ENCODE measurements at places on chromosomes 11 and 22.

DNA sequence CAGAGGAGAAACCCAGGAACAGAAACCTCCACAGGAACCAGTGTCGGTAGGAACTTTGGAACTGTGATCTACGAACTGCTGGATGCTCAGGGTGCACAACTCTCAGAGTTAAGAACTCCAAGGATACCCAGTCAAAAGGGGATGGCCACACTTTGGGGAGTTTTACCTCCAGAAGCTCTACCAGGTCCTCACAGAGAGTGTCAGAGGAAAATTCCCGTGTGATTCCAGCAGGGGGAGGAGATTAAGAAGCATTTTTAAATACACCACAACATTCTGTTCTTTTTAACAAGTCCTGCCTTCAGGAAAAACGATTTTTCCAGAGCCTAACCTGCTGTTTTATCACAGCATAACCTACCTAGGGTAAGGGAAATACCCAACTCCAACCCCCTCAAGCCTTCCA, 104.0 kb downstream of the SOX6 start:
- H3K27me3 ChIP-seq, result no peaks in the 10 kb centered on the region
- H3K4me3 ChIP-seq, result no peak overlapping the region
- DNase-seq, result peak; percentile 6
- no peaks in the 10 kb centered on the region for H3K4me1 ChIP-seq
- H3K27ac ChIP-seq, result no peak overlapping the region
- no peaks in the 10 kb centered on the region for H3K36me3 ChIP-seq

GRCh38 chr11:102192349-102193066, 82.3 kb downstream of the YAP1 start:
- DNase-seq, result peak; percentile 11
- no peaks in the 10 kb centered on the region for H3K36me3 ChIP-seq
- no peaks in the 10 kb centered on the region for H3K27me3 ChIP-seq
- H3K27ac ChIP-seq, result peak overlapping the region; percentile 88
- no peak overlapping the region for H3K4me3 ChIP-seq

DNA sequence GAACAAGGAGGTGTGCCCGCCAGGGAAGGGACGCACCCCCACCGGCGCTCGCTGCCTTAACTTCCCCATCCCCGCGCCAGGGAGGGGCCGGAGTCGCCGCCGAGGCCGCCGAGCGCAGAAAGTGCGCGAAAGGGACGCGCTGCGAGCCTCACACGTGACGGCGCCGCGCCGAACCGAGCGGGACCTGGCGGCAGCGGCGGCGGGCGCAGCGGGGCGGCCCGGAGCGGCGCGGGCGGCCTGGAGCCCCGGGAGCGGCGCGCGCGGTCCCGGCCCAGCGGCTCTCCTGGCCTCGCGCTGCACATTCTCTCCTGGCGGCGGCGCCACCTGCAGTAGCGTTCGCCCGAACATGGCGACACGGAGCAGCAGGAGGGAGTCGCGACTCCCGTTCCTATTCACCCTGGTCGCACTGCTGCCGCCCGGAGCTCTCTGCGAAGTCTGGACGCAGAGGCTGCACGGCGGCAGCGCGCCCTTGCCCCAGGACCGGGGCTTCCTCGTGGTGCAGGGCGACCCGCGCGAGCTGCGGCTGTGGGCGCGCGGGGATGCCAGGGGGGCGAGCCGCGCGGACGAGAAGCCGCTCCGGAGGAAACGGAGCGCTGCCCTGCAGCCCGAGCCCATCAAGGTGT, at the start of gene SORL1:
Gene SORL1 (plus strand): TSS at position 329 of the 623 bp plus-strand sequence. CDS start 18 bp downstream, at position 347.
- no peak within 1 kb of the TSS for H3K27ac ChIP-seq
- no peaks in the 10 kb centered on the region for H3K27me3 ChIP-seq
- peak; percentile 89 for DNase-seq
- H3K4me1 ChIP-seq, result peaks cover 4% of the 10 kb centered on the region

DNA sequence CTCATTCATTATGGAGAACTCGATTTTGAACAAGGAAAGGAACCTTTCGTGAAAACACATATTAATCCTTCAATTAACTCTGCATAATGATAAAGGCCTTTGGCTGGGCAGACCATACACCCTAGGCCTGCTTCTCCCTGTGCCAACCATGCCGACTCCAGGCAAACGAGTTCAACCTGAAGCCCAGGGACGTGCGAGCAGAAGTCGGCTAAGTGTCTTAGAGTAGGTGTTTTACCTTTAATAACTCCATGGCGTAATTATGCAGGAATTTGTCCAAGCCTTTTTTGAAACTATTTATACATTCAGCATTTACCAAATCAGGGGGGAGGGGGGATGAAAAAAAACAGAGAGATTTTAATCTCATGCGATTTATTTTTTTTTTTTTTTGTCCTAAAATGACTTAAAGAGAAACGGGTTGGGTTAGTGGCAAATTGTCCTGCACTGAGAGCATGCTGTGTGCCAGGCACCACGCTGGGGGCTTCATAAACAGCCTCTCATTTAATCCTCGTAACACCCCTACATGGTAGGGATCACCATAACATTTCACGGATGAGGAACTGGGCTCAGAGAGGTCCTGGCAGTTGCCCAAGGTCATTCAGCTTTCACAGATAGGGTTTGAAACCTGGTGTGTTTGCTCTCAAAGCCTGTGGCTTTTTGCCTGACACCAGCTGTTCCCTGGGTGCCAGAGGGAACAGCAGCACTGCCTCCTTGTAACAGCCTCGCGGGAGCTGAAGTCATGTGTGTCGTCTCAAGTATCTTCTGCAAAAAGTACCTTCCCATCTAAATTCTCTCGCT, 423.9 kb downstream of the MN1 start:
- DNase-seq, result no peak
- no peaks in the 10 kb centered on the region for H3K36me3 ChIP-seq
- H3K27ac ChIP-seq, result no peak overlapping the region
- no peak overlapping the region for H3K4me3 ChIP-seq
- no peaks in the 10 kb centered on the region for H3K4me1 ChIP-seq
- no peaks in the 10 kb centered on the region for H3K27me3 ChIP-seq

DNA sequence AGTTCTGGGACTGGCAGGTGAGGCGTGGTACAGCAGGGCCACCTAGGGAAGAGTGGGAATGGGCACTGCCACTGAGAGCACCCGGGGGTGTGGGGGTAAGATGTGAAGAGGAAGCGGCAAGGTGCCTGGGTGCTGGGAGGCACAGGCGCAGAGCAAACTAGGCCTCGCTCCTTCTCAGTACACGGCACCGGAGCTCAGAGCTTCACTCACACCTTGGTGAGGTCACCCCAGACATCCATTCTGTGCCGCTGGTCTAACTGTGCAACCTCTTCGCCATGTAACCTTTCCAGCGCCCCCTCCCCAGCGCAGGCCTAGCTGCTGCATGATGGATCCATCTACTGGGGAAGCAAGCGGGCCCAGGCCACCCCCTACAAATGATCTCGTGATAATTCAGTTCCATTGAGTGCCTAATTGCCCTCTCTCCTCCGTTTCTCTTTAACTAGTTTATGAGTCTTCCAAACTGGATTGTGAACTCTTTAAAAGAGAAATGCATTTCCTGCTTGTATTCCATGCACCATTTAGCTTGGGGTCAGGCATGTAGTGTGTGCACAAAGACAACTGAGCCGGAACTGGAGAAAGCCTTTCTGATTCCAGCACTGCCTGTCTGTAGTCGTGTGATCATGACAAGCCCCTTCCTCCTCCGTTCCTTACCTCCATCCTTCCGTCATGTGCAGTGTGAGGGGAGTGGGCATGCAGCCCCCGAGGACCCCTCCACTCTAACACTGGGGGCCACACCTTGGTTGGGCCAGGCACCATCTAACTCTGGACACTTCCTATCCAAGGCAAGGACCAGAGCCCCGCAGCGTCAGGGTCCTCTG, 1475.2 kb downstream of the TBC1D22A start:
- H3K27me3 ChIP-seq, result no peaks in the 10 kb centered on the region
- H3K27ac ChIP-seq, result no peak overlapping the region
- no peak for DNase-seq
- no peak overlapping the region for H3K4me3 ChIP-seq
- H3K36me3 ChIP-seq, result no peaks in the 10 kb centered on the region

DNA sequence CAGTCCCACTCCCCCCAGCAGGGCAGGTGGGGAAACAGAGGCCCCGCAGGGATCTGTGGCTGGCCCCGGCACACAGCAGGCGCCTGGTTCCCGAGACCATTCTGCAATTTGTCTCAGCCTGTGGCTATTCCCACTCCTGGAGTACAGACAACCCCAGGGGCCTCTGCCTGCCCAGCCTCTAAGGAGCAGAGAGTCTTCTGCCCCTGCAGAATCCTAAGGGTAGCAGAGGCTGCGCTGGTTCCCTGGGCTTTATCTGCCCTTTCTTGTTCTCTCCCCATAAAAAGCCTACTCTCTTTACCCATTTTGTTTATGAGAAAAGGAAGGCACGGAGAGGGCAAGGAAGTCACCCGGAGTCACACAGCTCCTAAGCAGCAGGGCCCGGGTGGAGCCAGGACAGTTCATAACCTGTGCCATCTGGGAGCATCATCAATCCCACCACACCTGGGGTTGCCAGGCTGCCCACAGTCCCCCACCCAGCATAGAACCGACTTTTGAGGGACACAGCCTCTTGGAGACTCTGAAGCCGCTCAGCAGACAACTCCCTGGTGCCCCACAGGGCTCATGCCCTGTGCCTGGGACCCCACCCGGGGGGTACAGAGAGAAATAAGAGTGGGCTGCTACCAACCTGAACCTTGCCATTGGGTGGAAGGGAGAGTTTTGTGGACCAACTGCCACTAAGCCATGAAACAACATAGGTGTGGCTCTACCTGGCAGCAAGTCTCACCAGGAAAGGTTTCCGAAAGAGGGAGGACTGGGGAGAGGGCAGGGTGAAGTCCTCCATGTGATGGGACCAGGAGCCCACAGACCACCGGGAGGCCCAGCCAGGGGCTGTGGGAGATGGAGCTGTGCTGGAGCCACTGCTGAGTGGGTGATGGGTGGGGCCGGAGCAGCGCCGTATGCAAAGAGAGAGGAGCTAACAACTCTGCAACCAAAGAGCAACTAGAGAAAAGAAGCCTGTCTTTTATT, 17.2 kb upstream of the LINC01488 start:
- no peak overlapping the region for H3K27ac ChIP-seq
- no peaks in the 10 kb centered on the region for H3K36me3 ChIP-seq
- no peaks in the 10 kb centered on the region for H3K4me1 ChIP-seq
- no peak for DNase-seq

DNA sequence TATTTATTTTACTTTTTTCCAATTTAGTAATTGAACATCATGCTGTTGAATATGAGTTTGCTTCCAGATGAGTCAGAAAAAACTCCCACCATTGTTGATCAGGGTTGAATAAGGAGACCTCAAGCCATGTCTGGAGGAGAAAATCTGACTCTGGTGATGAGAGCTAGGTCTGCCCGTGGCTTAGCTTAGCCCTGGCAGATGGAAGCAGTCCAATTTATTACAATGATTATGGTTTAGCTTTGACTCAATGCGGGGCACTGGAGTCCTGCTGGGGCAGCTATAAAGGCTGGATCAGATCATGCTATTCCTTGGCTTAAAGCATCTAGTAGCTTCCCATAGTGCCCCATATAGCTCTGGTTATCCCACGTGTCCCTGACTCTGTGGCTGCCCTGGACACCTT, 506.5 kb downstream of the MN1 start:
- H3K4me3 ChIP-seq, result no peak overlapping the region
- peaks cover 11% of the 10 kb centered on the region for H3K4me1 ChIP-seq
- no peak for DNase-seq

DNA sequence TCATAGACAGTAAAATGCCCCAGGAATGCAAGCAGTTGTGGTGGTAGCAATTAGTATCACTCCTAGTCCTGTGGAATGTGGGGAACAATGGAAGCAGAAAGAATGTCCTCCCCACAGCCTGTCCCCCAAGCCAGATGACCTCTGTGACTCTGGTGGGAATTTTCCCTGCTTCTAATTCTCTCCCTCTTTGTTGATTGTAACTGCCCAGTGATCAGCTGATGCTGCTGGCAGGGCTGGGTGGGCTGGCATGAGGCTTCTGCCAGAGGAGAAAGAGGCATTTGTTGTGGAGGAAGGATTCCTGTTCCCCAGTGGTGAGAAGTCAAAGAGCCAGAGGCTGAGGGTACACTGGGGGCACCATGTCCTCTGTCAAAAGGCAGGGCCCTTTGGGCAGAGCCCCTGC, 116.7 kb upstream of the NCAM1 start:
- H3K4me1 ChIP-seq, result no peaks in the 10 kb centered on the region
- H3K27ac ChIP-seq, result no peak overlapping the region
- DNase-seq, result no peak
- no peaks in the 10 kb centered on the region for H3K36me3 ChIP-seq
- no peak overlapping the region for H3K4me3 ChIP-seq

GRCh38 chr11:68610452-68611116, 73.8 kb upstream of the GAL start:
- H3K27ac ChIP-seq, result peak overlapping the region; percentile 42
- H3K27me3 ChIP-seq, result no peaks in the 10 kb centered on the region
- peaks cover 44% of the 10 kb centered on the region for H3K36me3 ChIP-seq

GRCh38 chr11:95999711-96000406, 76.0 kb upstream of the MTMR2 start:
- H3K4me3 ChIP-seq, result no peak overlapping the region
- no peaks in the 10 kb centered on the region for H3K36me3 ChIP-seq
- DNase-seq, result no peak
- H3K4me1 ChIP-seq, result peaks cover 8% of the 10 kb centered on the region

DNA sequence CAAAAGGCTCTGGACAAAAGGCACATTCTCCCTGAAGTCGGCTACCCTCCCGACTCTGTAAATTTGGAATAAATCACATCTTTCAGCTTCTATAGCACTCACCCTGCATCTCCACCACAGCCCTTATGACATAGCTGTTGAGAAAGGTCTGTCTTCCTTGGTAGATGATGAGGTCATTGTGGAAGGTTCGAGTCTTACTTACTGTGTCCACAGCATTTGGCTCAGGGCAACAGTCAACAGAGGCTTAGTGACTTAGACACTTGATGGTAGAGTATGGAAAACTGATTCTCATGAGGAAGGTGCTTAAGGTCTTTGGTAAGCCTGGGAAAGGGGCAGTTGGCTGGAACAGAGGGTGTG, 45.6 kb downstream of the PTPRJ start:
- no peaks in the 10 kb centered on the region for H3K27me3 ChIP-seq
- no peaks in the 10 kb centered on the region for H3K36me3 ChIP-seq
- no peak overlapping the region for H3K27ac ChIP-seq

- H3K4me1 ChIP-seq, result no peaks in the 10 kb centered on the region
- H3K4me3 ChIP-seq, result no peak overlapping the region
- no peak overlapping the region for H3K27ac ChIP-seq
- no peaks in the 10 kb centered on the region for H3K36me3 ChIP-seq
- DNase-seq, result no peak
These were observed 4.3 kb downstream of the RTN4RL2 start for GRCh38 chr11:57464539-57465181.

DNA sequence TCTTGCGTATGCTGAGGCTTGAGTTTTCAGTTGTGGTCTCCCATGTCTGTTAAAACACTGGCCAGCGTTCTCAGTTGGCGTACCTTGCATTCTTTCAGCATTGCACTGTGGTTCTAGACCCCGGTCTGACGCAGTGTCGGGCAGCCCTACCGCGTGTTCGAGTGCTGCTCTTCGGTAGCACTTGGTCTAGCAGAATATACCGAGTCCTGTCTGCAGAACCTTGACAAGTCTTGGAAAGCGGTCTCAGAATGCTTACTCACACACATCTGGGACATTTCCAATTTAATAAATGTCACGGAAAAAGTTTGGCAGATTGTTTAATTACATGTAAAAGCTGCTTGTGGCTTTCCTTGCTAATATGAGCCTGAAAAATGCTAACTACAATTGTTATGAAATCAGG, 32.6 kb downstream of the PPFIA1 start:
- no peaks in the 10 kb centered on the region for H3K27me3 ChIP-seq
- H3K4me1 ChIP-seq, result no peaks in the 10 kb centered on the region
- H3K27ac ChIP-seq, result no peak overlapping the region
- DNase-seq, result peak; percentile 72
- H3K36me3 ChIP-seq, result no peaks in the 10 kb centered on the region
